Urinary bladder (tissue), 4 donors: ENCODE measurements at places on chromosomes 3 and 15. TPM values are rescaled to one million over a fixed set of nuclear protein-coding genes. Genes with fewer than 3 reads are reported as not detected.

DNA sequence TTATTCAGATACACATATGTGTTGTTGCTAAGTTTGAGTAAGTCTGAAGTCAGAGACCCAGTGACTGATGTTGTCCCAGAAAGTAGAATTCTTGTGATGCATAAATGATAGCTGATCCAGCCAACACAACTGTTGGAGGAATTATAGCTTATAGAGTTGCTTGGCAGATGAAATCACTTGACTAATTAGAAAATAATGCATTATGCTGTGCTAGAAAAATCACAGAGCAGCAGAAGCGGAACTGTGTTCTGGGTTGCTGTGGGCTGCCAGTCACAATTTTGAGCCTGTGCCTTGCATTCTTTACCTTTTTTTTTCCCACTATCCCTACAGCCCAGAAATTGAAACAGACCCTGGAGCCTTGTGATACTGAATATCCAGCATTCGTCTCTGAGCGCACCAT, 90.0 kb upstream of the LRTM1 start:
- no peak for DNase-seq

- DNase-seq = no peak
Measured at GRCh38 chr3:120022729-120023128, 71.5 kb downstream of the GSK3B start.

DNA sequence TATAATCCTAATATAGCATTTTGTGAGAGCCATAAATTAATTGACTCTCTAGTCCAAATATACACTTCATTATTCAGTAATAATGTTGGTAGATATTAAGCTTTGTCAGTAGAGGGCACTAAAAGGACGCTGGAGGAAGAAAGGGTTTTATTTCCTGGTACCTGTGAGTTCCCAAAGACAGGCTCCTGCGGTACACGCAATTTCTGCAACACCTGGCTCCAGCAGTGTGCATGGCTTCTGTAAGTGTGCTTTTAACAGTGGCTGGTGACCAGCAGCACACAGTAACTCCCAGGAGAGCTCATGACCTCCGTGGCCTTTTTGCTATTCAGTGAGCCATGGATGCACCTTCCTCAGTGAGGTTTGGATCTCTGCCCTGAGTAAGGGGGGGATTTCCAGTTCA, 338.3 kb upstream of the ZNF385D start:
- no peak for DNase-seq

- no peak for DNase-seq
Measured at GRCh38 chr3:84825817-84826216, 133.0 kb upstream of the CADM2 start.

- no peak for DNase-seq
Measured at GRCh38 chr15:74962671-74963070, 6.1 kb upstream of the RPP25 start.

DNA sequence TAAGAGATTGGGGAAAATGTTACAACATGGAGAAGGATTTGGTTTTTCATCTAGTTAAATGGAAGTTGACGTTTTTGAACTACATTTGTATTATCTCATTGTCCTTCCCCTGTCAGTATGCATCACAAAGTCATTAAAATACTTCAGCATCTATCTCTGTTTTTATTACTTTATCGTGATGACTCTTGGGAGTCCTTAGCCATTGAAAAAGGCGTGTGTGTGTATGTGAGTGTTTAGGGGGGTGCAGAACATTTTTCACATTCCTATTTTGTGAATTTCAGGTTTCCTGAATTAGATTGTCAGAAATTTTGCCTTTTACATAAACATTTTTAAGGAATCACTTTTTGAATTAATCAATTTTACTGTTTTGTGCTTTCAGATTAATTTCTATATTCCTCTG, 360.6 kb upstream of the SGO1 start:
- no peak for DNase-seq

- no peak for DNase-seq
Measured at GRCh38 chr3:187750513-187751123, 5.3 kb upstream of the BCL6 start.

DNA sequence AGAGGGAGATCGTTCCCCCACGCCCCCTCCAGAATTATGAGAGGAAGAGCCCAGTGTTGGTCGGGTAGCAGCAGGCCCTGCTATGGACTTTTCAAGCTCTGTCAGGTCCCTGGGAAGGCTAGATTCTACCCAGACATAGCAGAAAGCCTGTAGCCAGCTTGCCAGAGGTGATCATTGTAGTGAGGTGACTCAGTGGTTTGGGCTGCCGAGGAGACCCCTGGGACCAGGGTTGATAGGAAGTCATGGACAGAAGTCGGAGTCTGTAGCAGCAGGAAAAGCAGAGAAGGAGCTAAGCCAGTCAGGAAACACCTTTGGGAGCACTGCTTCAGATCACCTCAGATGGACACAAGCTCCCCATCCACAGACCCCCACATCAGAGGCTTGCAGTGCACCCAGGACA, 67.7 kb downstream of the CCNL1 start:
- no peak for DNase-seq

GRCh38 chr15:39083213-39083612, 497.7 kb upstream of the THBS1 start:
- DNase-seq = no peak

DNA sequence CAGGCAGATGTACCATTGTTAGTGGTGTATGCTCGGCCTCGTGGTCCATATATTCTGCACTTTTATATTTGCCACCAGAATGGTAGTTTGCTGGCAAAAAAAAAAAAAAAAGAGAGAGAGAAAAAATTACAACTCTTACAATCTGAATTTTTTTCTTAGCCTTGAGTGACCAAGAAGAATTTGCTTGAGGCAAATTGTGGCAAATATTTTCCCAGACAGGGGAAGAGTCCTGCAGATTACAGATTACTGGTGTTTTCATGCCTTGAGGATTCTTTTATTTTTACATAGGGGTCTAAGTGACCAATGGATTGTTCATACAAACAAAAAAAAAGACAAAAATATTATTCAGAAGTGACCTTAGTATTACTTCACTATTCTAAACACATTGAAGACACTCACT, 283.3 kb downstream of the BBX start:
- no peak for DNase-seq

- DNase-seq = no peak
Measured at GRCh38 chr15:31178705-31179104, 77.2 kb upstream of the TRPM1 start.

GRCh38 chr3:186440891-186441290, 78.9 kb upstream of the DGKG start:
- DNase-seq = no peak

GRCh38 chr15:45732662-45733061, 97.8 kb downstream of the SQOR start:
- DNase-seq = no peak

- DNase-seq = no peak
Measured at GRCh38 chr15:51229907-51230330, 108.5 kb downstream of the CYP19A1 start.

DNA sequence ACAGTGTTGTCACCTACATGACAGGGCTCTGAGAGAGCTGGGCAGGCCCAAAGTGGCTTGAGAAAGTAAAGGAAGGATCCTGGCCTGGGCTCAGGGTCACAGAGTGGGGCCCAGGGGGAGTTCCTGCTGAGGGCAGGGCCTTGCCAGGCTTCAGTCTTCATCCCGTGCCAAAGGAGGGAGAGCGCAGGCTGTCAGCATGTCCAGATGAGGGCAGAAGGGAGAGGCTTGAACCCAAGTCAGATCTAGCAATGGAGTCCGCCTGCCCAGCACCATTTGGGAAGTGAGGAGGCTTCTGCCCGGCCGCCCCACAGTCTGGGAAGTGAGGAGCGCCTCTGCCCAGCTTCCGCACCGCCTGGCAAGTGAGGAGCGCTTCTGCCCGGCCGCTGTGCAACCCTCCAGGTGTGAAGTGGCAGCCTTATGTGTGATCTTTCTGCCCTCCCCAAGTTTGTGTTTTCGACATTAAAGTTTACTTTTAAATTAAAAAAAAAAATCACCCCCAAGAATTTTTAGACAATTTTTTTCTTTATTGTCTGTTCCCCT, 303.6 kb upstream of the PROK2 start:
- no peak for DNase-seq

CFAP161 gene
- polyA plus RNA-seq = not detected

IL12A gene
- 0.14 TPM for polyA plus RNA-seq

PIERCE2 gene
- 2.4 TPM for polyA plus RNA-seq

CBLB gene
- polyA plus RNA-seq = 14.4 TPM

TIGIT gene
- 0.18 TPM for polyA plus RNA-seq

TNFAIP8L3 gene
- polyA plus RNA-seq = 31.2 TPM

SOX14 gene
- polyA plus RNA-seq = not detected

BUB1B gene
- 0.27 TPM for polyA plus RNA-seq
